CD4-positive, alpha-beta T cell treated with Interleukin-17A for 4 hours (primary cell): ENCODE measurements at places on chromosomes 16 and 17.
A peak's percentile ranks its signal among the peaks of the same experiment; 100 is the strongest.

GRCh38 chr16:26149364-26150190, 457.8 kb downstream of the HS3ST4 start:
- DNase-seq = no peak

GRCh38 chr17:83071966-83072562, 7.3 kb upstream of the METRNL start:
- DNase-seq = no peak

DNA sequence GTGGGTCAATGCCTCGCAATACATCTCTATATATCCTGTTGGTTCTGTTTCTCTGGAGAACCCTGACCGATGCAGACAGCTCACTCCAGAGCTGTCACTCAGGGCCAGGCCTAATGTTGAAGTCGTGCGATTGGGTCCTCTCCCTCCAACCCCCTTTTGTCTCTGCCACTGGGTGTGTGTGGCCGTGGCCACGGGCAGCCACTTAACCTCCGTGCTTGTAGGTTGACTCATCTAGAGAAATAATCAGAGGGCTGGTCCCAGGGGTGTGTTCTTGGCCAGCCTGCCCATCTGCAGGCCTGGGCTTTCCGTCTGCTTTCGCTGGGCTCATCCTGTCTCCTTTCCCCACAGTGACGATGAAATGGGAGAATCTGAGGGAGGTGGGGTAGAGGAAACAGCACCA, 7.4 kb downstream of the ADAD2 start:
- DNase-seq = no peak

DNA sequence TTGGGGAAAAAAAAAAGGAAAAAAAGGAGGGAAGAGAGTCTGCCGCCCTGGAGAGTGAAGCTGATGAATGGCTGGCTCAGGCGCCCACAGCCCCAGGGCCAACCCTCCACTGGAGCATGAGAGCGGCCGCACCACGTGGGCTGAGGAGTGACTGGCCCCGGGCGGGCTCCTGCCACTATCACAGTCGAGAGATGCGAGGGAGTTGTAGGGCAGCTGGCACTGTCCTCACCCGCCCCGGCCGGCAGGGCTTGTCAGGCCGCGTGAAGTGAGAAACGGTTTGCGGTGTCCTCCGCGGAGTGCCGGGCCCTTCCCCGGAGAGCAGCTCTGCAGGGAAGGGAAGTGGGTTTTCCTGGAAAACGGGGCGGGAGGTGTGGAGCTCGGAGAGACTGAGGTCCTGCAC, 45.9 kb downstream of the JPH3 start:
- no peak for DNase-seq

- no peak for DNase-seq
These were observed 4.7 kb downstream of the KLHDC4 start for GRCh38 chr16:87761060-87761459.

- no peak for DNase-seq
These were observed 29.4 kb downstream of the HLF start for GRCh38 chr17:55294042-55294751.

DNA sequence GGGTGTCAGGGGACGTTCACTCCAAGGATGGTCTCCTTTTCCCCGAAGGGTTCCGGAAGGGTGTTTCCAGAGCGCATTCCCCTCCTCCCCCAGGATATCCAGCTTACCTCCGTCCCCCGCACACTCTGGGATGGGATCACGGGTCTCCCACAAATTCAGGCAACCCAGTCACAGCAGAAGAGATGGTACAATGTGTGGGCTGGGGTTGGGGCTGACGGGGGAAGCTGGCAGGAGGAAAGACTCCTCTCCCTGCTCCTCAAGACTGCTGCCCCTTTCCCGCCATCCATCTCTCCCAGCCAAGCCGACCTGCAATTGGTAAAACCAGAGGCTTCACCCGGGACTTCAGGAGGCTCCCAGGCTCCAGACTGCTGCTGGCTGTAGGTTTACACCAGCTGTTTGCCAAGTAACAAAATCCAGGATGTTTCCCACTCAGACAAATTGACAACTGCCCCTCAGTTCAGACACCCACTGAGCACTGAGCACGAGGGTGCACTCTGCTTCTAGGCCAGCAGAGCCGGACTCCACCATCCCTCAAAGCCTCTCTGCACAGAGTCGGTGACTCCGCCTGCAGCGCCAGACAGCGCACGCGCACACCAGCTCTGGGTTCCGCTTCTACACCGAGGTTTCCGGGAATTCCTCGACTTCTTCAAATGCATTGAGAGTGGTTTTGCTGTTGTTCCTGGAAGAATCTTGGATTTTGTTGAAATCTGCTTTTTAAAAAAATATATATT, 37.7 kb downstream of the ASPA start:
- DNase-seq = peak; percentile 23

DNA sequence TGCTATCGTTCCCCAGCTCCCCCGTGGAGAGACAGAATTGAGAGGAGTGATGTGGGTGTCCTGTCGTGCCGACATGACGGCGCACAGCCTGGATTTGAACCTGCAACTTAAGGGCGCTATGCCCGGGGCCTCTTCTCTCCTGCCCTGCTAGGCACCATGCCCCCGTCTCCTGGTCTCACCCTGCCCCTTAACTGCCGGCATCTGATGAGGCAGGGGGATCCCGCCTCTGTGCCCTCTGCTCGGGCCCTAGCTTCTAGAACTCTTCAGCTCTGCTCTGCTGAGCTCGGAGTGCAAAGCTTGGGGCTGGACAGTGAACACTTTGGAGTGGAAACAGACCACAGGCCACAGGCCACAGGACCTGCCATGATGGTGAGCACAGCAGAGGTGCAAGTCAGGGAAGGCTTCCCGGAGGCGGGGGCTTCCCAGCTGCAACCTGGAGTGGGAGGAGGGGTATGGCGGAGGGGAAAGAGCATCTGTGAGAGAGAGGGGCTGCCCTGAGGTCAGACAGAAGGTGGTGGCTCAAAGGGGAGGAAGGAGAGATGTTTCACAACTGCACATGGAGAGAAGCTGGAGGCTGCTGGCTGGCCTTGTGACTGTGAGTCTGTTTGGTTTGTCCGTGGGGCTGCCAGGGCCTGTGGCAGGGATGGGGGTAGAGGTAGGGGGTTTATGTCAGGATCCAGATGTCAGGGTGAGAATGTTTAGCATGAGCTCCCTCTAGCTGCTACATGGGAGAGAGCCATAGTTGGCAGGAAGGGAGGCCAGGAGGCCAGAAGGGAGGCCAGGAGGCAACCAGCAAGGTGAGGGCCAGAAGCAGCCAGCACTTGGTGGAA, 107.8 kb downstream of the CRLF3 start:
- no peak for DNase-seq

GRCh38 chr17:79851461-79851817, 12.2 kb upstream of the CBX4 start:
- no peak for DNase-seq

DNA sequence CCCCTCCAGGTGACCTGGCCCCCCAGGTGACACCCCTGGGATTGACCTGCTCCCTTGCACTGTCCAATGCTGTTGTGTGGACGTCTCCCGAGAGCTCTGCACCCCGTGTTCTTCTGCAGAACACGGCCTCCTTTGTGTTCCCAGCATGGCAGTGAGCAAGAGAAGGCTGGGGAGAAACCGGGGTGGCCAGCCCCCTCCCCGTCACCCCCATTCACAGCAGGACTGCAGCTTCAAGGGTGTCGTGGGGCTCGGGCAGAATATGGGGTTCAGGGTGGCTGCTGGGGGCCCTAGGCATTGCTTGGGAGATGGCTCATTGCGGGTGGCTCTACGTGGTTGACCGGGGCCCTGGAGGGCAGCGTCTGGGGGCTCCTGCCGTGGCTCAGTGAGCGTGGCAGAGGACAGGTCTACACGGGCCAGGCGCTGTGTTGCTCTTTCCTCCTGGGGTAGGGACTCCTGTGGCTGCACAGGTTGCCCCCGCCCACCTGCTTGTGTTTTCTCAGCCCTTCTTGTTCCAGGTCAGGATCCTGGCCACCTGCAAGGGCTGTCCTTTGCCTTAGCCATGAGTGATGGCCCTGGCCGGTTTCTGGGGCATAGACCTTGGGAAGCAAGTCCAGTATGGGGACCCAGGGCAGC, 12.5 kb downstream of the GSE1 start:
- no peak for DNase-seq

- DNase-seq = no peak
These were observed 157.8 kb downstream of the AXIN2 start for GRCh38 chr17:65403626-65404025.

DNA sequence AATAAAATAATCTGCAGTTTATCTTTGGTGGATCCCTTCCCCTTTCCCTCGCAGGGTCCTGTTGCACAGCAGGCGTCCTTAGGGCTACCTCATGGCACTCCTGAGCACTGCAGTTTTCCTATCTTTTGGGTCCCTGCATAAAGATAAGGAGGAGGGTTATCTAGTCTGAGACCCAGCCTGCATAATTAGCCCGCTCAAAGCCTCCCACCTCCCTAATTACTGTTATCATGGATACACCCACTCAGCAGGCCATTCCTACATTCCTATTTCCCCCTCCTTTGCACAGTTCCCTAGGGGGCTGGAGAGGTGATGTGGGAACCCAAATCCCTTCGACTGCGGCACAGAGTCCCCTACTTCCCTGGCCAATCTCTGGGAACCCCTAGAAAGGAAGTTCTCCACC, 5.1 kb upstream of the CLUH start:
- no peak for DNase-seq

DNA sequence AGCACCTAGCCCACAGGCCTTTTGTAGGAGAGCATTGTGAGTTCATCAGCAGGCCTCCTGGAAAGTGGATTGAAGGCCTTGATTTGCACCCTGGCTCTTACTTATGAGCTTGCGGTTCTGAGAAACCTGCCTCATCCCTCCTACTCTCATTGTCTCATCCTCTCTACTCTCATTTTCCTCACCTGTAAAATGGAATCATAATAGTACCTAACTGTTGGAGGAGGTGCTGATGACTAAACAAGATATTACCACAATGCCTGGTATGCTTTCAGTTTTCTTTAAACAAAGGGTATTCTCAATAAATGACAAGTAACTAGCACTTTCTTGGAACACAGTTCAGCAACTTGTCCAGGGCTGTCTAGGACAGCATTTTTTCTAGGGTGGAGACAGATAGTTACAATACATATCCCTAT, 243.1 kb upstream of the MAF start:
- no peak for DNase-seq

- no peak for DNase-seq
These were observed 12.2 kb downstream of the CD2BP2 start for GRCh38 chr16:30342751-30343490.

DNA sequence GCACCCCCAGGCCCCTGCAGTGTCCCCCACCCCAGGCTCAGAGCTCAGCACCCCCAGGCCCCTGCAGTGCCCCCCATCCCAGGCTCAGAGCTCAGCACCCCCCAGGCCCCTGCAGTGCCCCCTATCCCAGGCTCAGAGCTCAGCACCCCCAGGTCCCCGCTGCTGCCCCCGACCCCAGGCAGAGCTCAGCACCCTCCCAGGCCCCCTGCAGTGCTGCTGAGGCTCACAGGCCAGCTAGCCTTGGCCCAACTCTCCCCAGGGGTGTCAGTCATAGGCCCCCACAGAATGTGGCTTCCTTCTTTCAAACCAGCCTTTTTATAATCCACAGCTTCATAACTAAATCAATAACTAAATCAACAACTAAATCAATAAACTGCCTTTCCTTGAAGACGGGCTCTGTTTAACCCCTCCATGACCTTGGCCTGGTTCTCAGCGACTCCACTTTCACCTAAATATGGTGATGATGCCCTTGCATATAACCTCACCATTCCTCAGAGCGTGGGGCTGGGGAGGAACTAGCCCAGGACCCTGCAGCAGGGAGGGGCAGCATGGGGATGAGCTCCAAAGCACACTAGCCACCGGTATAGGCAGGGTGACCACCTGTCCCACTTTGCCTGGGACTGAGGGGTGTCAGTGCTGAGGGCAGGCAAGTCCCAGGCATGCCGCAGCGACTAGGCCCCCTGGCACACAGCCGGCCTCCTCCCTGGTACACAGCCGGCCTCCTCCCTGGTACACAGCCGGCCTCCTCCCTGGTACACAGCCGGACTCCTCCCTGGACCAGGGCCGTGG, 5.0 kb downstream of the NOTUM start:
- DNase-seq = no peak

DNA sequence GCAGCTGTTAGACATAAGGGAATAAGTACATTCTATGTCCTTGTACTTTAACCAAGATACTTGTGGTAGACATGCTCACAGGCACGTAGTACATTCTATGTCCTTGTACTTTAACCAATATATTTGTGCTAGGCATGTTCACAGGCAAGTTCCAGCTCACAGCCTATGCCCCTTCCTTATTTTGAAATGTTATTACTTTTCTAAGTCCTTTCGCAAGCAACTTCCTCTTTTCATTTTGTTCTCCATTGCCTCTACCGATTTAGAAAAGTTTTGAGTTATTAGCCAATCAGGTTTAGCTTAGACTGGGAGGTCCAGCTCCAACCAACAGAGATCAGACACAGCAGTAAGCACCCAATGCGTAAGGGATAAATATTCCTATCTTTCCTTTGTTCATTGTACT, 60.1 kb upstream of the NUDT7 start:
- no peak for DNase-seq

DNA sequence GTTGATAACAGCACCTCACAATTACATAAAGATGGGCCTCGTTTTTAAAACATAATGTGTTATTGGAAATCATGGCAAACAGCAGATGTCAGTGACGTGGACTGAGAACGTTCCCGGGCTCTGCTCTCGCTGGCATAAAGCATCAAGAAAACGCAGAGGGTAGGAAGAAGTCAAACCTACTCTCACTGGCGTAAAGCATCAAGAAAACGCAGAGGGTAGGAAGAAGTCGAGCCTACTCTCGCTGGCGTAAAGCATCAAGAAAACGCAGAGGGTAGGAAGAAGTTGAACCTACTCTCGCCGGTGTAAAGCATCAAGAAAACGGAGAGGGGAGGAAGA, 110.6 kb downstream of the VPS53 start:
- DNase-seq = no peak

DNA sequence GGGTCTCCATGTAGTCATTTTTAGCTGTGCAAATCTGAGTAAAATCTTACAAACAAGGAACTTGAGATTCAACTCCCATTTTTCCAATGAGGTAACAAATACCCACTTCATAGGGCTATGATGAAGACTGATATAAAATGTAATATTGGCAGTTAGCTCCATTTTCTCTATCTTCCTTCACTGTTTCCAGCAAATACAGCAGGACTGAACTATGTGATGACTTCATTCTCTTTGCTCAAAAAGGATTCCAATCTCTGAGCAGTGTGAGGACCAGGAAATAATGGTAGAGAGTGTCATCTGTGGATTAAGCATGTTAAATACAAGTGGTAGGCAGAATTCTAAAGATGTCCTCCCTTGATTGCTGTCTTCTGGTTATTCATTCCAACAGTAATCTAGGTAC, 18.3 kb downstream of the RND2 start:
- no peak for DNase-seq
